ENCODE measurements at places on chromosomes 7 and 10.

- no peak overlapping the region for H3K27ac ChIP-seq
- no peak overlapping the region for H3K4me3 ChIP-seq
- H3K27me3 ChIP-seq = no peaks in the 10 kb centered on the region
- no peaks in the 10 kb centered on the region for H3K36me3 ChIP-seq
- no peaks in the 10 kb centered on the region for H3K4me1 ChIP-seq
Observed at GRCh38 chr7:70492625-70493024, 639.3 kb upstream of the GALNT17 start.

DNA sequence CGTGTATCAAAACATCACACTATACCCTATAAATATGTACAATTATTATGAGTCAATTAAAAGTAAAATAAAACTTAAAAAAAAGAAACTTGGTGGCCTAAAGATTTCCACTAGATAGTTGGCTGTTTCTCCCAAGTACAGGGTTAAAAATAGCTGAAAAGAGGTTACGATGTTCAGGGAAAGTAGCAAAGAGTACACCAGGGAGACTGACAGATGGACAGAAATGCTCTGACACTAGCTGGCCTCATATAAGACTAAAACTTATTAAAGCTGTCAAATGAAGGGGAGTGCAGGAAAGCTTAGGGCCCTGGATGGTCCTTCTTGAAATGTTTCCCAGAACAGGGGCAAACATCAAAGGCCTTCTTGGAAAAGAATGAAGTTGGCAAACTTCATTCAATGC lies 51.3 kb downstream of the TCAF1 start:
- peaks cover 4% of the 10 kb centered on the region for H3K36me3 ChIP-seq
- DNase-seq = no peak
- no peak overlapping the region for H3K27ac ChIP-seq
- H3K4me3 ChIP-seq = no peak overlapping the region
- H3K27me3 ChIP-seq = no peaks in the 10 kb centered on the region

- H3K4me1 ChIP-seq = peaks cover 3% of the 10 kb centered on the region
- H3K27me3 ChIP-seq = no peaks in the 10 kb centered on the region
- H3K4me3 ChIP-seq = no peak overlapping the region
Observed at GRCh38 chr7:99791021-99791420, 7.0 kb upstream of the CYP3A4 start.

- no peaks in the 10 kb centered on the region for H3K36me3 ChIP-seq
- no peaks in the 10 kb centered on the region for H3K27me3 ChIP-seq
- H3K27ac ChIP-seq = no peak overlapping the region
- no peak overlapping the region for H3K4me3 ChIP-seq
- DNase-seq = no peak
Observed at GRCh38 chr7:127214956-127215718, 37.6 kb downstream of the GRM8 start.

- H3K27ac ChIP-seq = peak overlapping the region; percentile 81
- H3K4me1 ChIP-seq = peaks cover 31% of the 10 kb centered on the region
- no peak overlapping the region for H3K4me3 ChIP-seq
- no peak for DNase-seq
Observed at GRCh38 chr7:17680943-17681351, 259.3 kb downstream of the SNX13 start.

DNA sequence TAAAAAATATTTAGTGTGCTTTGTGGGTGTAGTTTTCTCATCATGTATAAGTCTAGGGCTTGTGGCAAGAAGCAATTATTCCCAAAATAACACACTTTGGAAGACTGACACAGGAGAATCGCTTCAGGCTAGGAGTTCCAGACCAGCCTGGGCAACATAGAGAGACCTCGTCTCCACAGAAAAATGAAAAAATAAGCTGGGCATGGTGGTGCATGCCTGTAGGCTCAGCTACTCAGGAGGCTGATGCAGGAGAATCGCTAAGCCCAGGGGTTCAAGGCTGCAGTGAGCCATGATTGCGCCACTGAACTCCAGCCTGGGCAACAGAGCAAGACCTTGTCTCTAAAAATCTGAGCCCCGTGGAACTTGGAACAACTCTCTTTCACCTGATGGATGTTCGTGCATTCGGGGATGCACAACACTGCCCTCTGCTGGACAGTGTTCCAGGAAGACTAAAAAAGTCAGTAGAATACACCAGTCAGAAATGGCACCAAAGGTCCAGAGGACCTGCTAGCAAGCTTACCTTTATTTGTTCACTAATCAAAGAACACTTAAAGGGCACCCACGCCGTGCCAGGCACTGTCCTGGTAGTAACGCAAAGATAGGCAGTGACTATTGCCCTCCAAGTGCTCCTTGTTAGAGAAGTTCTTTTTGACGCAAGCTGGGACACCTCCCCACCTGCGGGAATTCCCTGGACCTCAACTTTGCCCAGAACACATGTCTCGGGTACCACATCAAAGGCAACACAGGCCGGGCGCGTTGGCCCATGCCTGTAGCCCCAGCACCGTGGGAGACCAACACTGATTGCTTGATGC lies 81.9 kb upstream of the CALN1 start:
- no peak for DNase-seq
- no peaks in the 10 kb centered on the region for H3K27me3 ChIP-seq
- no peaks in the 10 kb centered on the region for H3K4me1 ChIP-seq
- H3K4me3 ChIP-seq = no peak overlapping the region

- H3K36me3 ChIP-seq = no peaks in the 10 kb centered on the region
- peaks cover 33% of the 10 kb centered on the region for H3K4me1 ChIP-seq
- no peak for DNase-seq
- H3K4me3 ChIP-seq = no peak overlapping the region
Observed at GRCh38 chr7:73870041-73870492, 9.1 kb downstream of the TMEM270 start.

DNA sequence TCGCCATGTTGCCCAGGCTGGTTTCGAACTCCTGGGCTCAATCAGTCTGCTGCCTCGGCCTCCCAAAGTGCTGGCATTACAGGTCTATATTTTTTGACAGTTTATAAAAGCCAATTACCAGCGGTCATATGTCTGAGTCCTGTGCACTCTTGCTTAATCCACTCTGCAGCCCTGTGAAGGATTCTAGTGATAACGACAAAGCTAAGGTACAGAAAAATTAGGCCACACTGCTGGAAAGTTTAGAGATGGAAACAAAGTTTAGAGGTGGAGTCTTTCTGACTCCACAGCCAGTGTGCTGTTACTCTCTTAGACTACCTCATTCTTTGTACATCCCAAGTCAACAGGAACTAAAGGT lies 707 bp downstream of the PTER start:
- peak overlapping the region; percentile 77 for H3K4me3 ChIP-seq
- H3K27me3 ChIP-seq = no peaks in the 10 kb centered on the region
- no peaks in the 10 kb centered on the region for H3K36me3 ChIP-seq
- DNase-seq = no peak
- H3K27ac ChIP-seq = peak overlapping the region; percentile 66

GRCh38 chr10:5595591-5595990 lies 70.8 kb downstream of the ASB13 start:
- peaks cover 36% of the 10 kb centered on the region for H3K4me1 ChIP-seq
- no peaks in the 10 kb centered on the region for H3K27me3 ChIP-seq
- no peak overlapping the region for H3K4me3 ChIP-seq
- H3K27ac ChIP-seq = no peak overlapping the region
- H3K36me3 ChIP-seq = no peaks in the 10 kb centered on the region

DNA sequence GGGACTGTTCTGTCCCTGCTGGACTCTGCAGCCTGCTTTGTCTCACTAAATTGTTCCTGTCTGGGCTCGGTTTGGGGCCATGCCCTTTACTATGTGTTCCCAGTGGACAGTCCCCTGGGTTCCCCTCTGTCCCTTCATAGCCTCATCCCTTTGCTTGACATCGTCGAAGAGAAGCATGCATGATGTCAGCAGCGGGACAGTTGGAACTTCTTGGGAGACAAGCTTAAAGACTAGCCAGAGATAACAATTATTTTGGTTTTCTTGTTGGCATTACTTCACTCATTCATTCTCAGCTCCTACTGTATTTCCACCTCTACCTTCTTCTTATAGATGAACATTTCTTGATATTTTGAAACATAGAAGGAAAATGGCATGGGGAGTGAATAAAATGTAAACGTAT lies 2.7 kb downstream of the EPHB6 start:
- H3K4me3 ChIP-seq = no peak overlapping the region
- peaks cover 2% of the 10 kb centered on the region for H3K36me3 ChIP-seq
- peak overlapping the region; percentile 88 for H3K27ac ChIP-seq

GRCh38 chr7:97008275-97008917 lies 3.0 kb downstream of the DLX6 start:
- H3K4me3 ChIP-seq = no peak overlapping the region
- no peak overlapping the region for H3K27ac ChIP-seq
- peaks cover 21% of the 10 kb centered on the region for H3K27me3 ChIP-seq
- DNase-seq = no peak
- peaks cover 24% of the 10 kb centered on the region for H3K4me1 ChIP-seq

DNA sequence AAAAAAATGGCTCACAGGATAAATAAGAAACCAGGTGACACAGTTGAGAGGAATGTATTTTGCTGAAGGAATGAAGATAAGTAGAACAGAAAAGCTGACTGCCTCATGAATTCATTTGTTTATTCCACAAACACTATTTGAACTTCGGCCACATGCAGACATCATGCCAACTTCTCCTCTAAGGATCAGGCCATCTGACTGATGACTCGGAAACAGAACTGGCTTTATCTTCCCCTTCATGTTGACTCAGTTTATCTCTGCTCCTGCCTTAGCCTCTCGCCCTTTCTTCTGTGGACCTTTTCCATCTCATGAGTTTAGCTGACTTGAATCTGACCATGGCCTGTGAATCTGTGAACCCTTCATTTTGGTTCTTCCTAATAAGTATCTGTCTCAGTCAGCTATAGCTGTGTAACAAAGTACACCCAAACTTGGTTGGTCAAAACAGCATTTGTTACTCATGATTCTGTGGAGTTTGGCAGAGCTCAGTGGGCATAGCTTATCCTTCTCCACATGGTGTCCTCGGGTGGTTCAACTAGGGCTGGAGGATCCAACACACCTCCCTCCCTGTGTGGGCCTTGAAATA lies 44.0 kb upstream of the GRID1 start:
- peaks cover 11% of the 10 kb centered on the region for H3K4me1 ChIP-seq
- H3K36me3 ChIP-seq = no peaks in the 10 kb centered on the region
- H3K4me3 ChIP-seq = no peak overlapping the region
- peak overlapping the region; percentile 11 for H3K27ac ChIP-seq
- H3K27me3 ChIP-seq = no peaks in the 10 kb centered on the region

GRCh38 chr7:127873715-127874636 lies 157.3 kb downstream of the LRRC4 start:
- H3K27ac ChIP-seq = no peak overlapping the region
- no peaks in the 10 kb centered on the region for H3K27me3 ChIP-seq
- no peak for DNase-seq
- H3K4me1 ChIP-seq = peaks cover 7% of the 10 kb centered on the region

GRCh38 chr10:109929501-109930219 lies 6.3 kb upstream of the XPNPEP1 start:
- no peak overlapping the region for H3K27ac ChIP-seq
- DNase-seq = no peak
- H3K27me3 ChIP-seq = no peaks in the 10 kb centered on the region
- H3K4me1 ChIP-seq = peaks cover 17% of the 10 kb centered on the region
- no peak overlapping the region for H3K4me3 ChIP-seq
- H3K36me3 ChIP-seq = no peaks in the 10 kb centered on the region

DNA sequence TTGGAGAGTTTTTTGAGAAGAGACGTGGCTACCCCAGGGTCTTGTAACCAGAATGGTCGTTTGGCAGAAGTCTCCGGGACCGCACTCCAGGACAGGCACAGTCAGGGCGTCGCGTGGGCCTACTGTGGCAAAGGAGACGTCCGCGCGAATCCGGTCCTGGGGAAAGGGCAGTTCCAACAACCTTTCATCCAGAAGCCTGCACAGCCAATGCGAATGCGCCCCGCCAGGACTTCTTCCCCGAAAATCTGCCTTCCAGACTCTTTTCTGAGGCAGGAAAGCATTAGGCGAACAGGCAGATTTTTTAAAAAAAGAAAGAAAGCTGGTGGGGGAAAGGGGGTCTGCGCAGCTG lies 2.0 kb downstream of the HPSE2 start:
- peaks cover 25% of the 10 kb centered on the region for H3K4me1 ChIP-seq
- no peaks in the 10 kb centered on the region for H3K27me3 ChIP-seq
- DNase-seq = no peak
- H3K4me3 ChIP-seq = peak overlapping the region; percentile 48

- H3K4me1 ChIP-seq = peaks cover 16% of the 10 kb centered on the region
- H3K27ac ChIP-seq = no peak overlapping the region
- H3K27me3 ChIP-seq = no peaks in the 10 kb centered on the region
- DNase-seq = no peak
- H3K36me3 ChIP-seq = no peaks in the 10 kb centered on the region
Observed at GRCh38 chr10:133353202-133353959, 4.4 kb downstream of the FUOM start.

GRCh38 chr7:110010359-110010758 lies 1080.6 kb upstream of the LRRN3 start:
- no peak for DNase-seq
- no peak overlapping the region for H3K27ac ChIP-seq
- no peaks in the 10 kb centered on the region for H3K4me1 ChIP-seq
- H3K36me3 ChIP-seq = no peaks in the 10 kb centered on the region
- no peaks in the 10 kb centered on the region for H3K27me3 ChIP-seq
